ENCODE measurements at places on chromosomes 11 and 22. TPM values are rescaled to one million over a fixed set of nuclear protein-coding genes. Genes with fewer than 3 reads are reported as not detected.

DNA sequence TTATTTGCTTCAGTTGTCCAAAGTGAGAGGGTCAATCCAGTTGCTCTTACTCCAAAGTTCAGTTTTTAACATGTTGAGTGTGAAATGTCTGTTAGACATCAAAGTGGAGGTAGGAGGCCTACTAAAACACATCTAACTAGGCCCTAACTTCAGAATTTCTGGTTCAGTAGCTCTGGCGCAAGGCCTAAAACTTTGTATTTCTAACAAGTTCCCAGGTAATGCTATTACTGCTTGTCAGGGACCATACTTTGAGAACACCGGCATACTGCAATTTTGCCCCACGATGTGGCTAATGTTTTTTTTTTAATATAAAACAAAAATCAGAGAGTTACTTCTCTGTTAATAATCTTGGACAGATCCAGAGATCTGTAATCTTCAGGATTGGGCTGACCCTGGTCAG is 72.4 kb upstream of the LRRC55 start:
- DNase-seq = no peak

DNA sequence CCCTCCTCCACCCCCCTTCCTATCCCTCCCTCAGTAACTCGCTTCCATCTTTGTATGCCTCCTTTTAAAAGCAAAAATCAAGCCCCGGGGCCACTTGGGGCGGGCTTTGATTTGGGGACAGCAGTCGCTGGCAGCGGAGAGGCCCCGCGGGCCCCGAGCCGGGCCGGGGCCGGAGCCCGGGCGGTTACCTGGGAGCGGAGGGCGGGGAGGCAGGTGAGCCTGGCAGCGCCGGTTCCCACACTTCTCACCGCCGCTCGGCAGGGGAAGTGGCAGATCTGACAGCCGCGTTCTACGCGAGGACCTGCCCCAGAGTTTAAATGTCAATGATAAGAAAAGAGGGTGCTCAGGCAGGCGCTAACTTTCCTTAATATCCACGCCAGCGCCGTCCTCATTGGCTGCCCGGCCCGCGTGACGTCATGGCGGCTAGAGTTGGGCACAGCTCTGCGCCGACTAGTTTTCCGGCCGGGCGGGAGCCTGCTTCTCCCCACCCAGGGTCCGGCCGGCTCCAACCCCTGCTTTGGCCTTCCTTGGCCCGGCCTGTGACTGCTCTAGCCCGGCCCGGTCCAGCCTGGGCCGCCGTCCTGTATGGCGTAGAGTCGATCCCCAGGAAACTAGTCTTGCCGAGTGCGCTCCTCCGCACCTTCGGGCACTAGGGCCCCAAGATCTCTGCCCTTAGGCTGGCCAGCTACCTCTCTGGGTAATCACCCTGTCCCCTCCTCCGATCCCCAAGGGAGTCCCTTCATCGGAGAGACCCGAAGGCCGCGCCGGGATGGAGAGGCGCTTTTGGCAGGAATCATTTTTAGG is 6.7 kb upstream of the PAX6 start:
- no peak for DNase-seq

GRCh38 chr22:47205554-47205953 is 443.1 kb downstream of the TBC1D22A start:
- DNase-seq = no peak

DNA sequence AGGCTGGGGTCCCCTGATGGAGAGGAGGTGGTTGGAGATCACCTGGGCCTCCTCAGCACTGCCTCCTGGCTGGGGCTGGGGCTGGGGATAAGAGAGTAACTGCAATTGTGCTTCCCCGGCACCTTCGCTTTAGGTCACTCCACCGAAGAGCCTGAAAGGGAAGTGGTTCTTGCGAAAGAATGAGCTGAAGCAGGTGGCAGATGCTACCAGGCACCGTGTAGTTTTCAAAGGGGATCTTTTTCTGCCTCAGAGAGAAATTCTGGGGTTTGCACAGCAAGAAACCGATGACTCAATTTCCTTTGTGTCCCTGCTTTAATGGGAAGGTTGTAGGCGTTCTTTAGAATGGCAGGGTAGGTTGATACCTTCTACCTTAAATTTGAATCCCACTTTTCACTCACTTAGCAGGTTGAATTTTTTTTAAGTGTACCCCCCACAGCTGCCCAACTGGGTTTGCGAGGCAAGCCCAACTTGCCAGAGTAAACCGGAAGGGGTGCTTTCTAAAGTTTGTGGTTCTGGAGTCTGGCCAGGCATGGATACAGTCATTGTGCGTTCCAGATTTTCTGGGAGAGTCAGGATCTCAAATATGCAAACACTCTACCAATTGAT is 5.3 kb downstream of the CD44 start:
- DNase-seq = peak; percentile 63

DNA sequence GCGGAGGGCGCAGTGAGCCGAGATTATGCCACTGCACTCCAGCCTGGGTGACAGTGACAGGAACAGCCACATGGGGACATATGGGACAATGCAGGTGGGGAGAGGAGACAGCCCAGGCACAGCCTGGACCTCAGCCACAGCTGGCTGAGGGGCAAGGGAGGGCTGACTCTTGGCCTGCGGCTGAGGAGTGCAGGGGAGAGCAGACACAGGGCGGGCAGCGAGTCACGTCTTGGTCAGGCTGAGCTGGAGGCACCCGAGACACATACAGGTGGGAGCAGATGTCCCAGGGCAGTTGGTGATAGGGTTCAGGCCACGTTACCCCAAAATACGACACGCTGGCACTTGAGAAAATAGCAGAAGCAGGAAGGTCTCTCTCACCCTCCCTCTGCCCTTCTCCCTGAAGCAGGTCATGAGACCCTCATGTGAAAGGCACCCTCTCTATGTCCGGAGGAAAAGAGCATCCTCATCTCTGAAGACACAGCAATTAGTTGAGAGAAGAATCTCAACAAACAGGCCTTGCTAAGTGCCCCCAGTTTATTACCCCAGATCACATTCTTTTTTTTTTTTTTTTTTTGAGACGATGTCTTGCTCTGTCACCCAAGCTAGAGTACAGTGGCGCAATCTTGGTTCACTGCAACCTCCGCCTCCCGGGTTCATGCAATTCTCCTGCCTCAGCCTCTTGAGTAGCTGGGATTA is 10.5 kb downstream of the KIAA0930 start:
- no peak for DNase-seq

- DNase-seq = no peak
Observed at GRCh38 chr11:790721-791564, 1.1 kb upstream of the CEND1 start.

MMP1 gene
- 326 TPM for total RNA-seq

PARVB gene
- total RNA-seq = 25.3 TPM

RPS19BP1 gene
- total RNA-seq = 40.3 TPM

PTGDR2 gene
- under 0.01 TPM for total RNA-seq
